Hippocampal formation (tissue), 2 donors: ENCODE measurements at places on chromosomes 6 and 20.

GRCh38 chr6:159169557-159170332, 545 bp downstream of the FNDC1 start:
- DNase-seq: no peak

GRCh38 chr6:114194362-114195026, 148.3 kb downstream of the HS3ST5 start:
- no peak for DNase-seq

- no peak for DNase-seq
These were observed 10.9 kb downstream of the BANF2 start for GRCh38 chr20:17710379-17711266.

GRCh38 chr6:137320271-137320670, 101.1 kb upstream of the IFNGR1 start:
- no peak for DNase-seq

- no peak for DNase-seq
These were observed 15.5 kb downstream of the DYNLRB1 start for GRCh38 chr20:34531608-34532265.

DNA sequence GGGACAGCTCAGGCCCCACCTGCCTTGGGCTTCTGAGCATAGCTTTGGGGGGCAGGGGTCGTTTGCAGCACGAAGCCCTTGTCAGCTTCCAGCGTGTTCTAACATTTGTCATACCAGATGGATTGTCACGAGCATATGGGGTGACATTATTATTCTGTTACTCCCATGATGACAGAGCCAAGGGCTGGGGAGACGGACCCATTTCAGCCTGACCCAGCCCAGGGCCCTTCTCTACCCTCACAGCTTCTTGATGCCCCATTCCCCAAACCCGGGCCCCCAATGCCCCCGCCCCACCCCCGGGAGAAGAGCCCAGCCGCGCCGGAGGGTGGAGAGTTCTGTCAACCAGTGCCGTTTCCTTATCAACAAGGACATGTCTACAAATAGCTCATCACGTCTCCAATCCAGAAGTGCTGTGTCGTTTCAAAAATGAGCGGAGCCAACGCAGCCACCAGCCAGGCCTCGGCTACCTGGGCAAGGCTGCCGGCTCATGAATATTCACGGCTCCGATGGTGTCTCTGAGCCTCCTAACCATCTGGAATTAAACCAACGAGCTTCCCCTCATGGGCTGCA, 9.6 kb upstream of the CHRNA4 start:
- DNase-seq: no peak

DNA sequence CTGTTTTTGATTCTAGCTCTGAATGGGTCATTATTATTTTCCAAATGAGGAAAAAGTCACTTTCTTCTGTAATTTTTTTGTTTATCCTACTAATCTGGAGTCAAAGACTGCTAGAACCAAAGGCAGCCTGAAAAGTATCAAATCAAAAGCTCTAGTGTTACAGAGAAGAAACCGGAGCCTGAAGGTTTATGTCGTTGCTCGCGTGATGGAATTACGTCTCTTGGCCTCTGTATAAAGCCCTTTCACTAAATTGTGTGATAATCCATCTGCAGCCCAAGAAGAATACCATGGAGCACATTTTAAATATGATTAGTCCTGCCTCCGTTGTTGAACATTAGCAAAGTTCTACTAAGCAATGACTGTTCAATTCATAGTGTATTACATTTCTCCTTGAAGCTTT, 738.6 kb downstream of the C6orf118 start:
- DNase-seq: no peak

DNA sequence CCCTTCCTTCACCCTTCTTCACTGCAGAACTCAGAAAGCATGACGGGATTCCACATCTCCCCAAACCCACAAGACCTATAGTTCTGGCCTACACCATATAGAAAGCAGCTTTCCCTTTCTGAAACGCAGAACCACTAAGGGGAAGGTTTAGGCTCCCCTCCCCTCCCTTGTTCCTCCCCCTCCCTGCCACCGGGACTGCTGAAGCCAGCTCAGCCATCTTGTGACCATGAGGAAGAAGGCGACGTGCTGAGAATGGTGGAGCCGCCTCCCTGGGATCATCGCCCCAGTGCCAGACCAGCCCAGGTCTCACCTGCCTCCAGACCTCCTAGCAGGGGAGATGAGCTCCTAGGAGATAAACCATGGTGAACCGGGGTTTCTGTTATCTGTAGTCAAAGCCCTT, 19.6 kb downstream of the SERPINB6 start:
- DNase-seq: peak; percentile 29

- no peak for DNase-seq
These were observed 5.5 kb downstream of the C6orf141 start for GRCh38 chr6:49555951-49556350.

- no peak for DNase-seq
These were observed 373.6 kb downstream of the PLCB1 start for GRCh38 chr20:8505476-8506200.

DNA sequence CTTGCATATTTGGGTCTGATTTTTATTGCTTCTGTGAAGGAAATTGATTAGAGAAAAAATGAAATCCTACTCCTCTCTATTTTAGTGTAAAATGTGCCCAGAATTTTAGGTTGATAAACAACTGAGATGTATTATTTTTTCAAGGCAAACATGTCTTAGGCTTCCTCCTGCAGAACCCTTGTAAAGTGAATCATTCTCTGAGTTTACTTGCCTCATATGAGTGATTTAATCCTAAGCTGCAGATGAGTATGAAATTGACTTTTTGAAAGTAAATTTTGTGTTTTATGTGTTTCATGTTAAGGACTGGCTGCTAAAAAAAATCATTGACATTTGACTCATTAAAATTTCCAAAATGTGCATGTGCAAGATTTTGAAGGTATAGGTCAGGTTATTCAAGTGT, 138.5 kb upstream of the PHACTR1 start:
- DNase-seq: no peak

DNA sequence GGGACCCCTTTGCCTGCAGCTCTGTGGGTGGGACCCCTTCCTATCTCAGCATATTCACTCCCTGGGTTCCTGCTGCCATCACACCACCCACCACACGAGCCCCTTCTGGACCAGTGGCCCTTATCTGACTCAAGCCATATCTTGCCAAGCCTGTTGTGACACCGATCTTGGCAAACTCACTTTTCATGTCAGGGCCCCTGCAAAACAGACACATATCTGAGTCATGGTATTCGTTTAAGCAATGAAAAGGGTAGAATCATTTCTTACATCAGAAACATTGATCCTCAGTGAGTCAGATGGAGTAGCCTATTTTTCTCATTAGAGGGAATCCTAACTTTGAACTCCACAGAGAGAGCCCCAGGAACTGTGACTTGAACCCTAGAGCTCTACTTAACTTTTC, 10.6 kb downstream of the RAET1E start:
- DNase-seq: no peak

- DNase-seq: no peak
These were observed 267.0 kb downstream of the DLL1 start for GRCh38 chr6:170023620-170024521.

DNA sequence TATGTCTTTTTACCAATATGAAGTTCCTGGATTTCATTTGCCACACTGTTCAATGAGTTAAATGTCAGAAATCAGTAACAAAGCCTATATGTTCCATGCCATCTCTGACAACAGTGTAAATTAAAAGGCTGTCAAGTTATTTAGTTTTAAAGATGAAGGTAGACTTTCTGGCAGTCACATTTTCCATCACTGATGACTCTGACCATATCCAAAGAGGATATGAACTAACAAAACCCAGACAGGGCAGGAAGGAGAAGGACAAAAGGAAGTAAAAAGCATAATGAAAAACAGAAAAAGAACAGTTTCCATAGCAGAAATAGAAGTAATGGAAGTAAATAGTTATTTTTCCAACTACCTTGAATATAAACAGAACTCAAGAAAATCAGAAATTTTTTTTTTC, 242.3 kb downstream of the UBE3D start:
- DNase-seq: no peak

DNA sequence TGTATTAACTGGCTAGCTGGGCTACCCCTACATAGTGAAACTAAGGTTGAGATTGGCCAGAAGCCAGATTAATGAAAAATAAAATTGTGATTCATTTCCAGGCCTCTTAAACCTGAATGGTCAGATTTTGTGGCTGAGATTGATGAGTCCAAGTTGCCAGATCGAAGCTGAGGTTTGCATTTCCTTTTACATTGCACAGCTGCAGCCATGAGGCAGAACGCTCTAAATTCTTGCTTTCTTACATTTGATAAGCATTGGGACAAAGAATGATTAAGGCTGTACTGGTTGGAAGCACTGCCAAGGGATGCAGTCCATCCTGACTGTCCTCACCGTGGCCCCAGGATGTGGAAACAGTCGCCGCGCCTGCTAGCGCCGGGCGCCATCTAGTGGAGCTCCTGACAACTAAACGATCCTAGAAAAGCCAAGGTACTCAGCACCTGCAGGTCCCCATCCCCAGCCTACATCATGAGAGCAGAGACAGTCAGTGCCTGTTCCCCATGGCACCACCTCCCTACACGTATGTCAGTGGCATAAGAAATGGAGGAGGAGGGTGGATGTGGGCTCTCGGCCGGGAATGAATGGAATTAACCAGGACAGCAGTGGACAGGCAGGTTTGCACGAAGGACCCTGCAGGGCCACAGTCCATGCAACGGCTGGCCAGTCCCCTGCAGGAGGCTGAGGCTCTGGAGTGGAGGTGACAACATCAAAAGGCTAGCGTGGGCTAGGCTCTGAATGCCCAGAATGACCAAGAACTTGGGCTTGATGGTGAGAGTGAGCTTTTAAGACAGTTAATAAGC, 19.0 kb downstream of the PXDC1 start:
- DNase-seq: peak; percentile 55

DNA sequence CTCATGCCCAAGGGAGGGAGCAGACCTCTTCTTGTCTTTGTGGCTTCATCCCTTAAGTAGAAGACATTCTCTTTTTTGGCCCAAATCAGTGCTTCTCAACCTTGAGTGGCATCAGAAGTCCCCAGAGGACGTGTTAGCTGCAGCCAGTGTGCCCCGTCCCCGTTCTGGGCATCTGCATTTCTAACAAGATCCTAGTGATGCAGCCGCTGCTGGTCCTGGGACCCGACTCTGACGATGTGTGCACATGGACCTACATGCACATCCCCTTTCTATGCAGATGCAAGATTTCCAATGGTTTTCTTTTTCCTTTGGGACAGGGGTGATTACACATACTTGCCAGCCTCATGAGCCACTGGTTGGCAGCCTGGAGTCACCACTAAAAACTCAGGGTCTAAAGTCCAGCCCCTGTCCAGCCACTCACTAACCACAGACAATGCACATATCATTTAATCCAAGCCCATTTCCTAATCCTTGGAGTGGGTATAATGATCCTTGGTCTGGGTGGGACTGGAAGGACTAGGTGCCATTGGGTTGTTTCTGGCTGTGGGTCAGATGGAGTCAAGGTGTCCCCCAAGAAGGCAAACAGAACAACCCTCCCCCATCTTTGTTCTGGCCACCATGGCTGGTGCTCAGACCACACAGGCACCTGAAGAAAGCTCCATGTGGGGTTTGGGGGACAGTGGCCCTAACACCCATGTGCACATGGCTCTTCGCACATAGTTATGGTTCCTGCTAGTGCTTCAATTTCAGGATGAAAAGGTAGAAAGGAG, 6.4 kb downstream of the ACSS1 start:
- no peak for DNase-seq

DNA sequence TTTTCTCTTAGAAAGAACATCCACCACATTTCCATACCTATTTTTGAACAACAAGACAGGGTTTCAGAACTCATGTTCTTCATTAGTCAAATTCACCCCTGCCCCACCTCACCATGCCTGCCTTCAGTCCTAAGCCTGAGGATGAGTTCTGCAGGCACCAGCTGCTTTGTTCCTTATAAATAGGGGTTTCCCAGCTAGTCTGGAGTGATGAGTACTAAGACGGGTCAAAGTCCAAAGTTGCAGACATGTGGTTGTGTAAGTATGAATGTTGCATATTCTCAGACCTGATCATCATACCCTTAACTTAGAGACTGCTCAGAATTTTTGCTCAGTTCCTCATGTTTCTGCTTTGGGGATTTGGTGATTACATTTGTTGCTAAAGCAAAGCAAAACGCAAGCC, 257.7 kb upstream of the CDYL start:
- no peak for DNase-seq

GRCh38 chr20:17849138-17849900, 119.3 kb downstream of the SNX5 start:
- DNase-seq: no peak

DNA sequence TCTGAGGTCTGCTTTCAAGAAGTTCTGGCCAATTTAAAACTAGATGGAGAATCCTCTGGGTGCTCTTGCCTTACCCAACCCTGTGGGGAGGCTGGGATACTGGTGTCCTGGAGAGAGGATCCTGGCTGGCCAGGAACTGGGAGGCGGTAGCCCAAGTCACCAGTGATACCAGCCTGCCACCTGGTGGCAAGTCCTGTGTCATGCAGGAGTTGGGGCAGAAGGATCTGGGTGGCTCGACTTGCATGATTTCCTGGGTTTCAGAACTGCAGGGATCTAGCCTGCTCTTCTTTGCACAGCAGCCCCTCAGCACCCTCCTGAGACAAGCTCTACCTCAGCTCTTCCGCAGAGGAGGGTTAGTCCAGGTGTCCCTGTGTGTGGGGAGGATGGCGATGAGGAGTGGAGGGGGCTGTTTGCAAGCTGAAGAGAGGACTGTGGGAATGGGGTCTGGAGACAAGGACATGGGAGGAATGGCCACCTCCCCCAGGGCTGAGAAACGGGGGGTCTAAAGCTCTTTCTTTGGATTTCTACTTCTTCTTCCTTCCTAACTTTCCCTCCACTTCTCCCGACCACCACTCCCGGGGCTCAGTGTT, 4.2 kb downstream of the KCNK17 start:
- peak; percentile 33 for DNase-seq

DNA sequence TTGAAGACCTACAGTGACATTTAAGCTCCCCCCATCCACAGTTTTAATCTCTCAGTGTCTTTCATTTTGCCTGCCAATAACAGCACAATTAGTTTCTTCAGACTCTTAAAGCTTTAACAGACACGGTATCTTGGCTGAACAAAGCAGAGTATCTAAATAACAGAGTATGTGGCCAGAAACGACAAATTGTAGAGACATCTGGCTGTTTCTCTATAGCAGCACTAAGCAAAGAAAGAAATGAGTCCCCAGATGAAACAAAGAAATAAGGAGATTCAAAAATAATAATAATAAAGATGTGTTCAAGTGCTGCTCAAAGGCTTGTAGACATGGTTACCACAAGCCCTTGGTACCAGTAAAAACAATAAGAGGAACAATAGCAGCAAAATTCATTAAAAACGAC, 97.8 kb upstream of the HDAC2 start:
- DNase-seq: no peak

DNA sequence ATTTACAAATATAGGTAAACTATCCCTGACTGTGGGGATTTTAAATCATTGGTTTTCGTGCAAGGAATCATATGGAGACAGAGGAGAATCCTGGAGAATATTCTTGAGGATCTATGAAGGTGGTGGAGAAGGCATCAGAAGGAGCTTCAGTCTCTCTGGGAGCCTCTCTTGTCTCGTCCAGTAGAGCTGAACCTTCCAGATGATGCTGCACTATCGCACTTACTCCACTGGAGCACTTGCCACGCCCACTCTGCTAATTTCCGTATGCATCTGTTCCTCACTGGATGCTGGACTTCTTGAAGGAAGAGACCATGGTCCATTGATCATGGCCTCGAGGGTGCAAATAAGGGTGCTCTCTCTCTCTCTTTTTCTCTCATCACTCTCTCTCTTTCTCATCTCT, 36.8 kb downstream of the C6orf118 start:
- DNase-seq: no peak

GRCh38 chr6:116405138-116405537, 34.4 kb downstream of the DSE start:
- DNase-seq: no peak

GRCh38 chr20:33846291-33846935, 35.3 kb downstream of the CHMP4B start:
- no peak for DNase-seq

- DNase-seq: no peak
These were observed 39.4 kb downstream of the ZNF311 start for GRCh38 chr6:28965706-28966105.

- no peak for DNase-seq
These were observed 7.0 kb downstream of the CPXM1 start for GRCh38 chr20:2793471-2793870.
